ENCODE measurements at places on chromosomes 6 and 20. TPM values are rescaled to one million over a fixed set of nuclear protein-coding genes. Genes with fewer than 3 reads are reported as not detected.

- DNase-seq, result no peak
Measured at GRCh38 chr6:41939848-41940758, 1.5 kb downstream of the CCND3 start.

DNA sequence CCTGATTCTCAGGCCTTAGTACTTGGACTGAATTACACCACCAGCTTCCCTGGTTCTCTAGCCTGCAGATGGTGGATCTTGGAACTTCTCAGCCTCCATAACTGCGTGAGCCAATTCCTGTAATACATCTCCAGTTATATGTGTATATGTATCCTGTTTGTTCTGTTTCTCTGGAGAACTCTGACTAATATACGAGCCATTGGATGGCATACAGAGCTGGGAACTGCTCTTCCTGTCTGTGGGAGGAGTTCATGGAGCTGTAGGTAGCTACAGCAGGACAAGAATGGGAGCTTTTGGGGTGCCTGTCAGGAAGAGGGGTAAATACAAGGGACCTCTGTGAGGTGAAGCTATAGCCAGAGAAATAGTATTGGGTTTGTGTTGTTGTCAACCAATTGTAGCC lies 41.2 kb downstream of the TMEM14A start:
- DNase-seq, result no peak

- DNase-seq, result no peak
Measured at GRCh38 chr6:36414481-36414880, 27.0 kb upstream of the ETV7 start.

GRCh38 chr6:156613996-156614395 lies 163.2 kb upstream of the ARID1B start:
- no peak for DNase-seq

DNA sequence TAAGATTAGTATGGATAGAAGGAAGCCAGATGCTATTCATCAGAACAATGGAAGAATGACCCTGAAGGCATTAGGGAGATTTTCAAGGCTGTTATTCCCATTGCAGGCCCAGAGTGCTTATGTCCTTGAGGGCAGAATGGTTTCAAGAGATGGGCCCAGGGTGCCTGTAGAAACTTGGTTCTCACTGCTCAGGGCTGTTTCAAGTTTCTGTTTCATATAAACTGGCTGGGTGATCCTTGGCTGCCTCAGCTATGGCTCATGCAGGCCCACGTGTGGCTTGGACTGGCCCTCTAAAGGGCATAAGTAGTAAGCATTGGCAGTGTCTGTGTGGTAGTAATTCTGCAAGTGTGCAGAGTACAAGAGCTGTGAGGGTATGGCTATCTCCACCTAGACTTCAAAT lies 540.9 kb upstream of the MAN1A1 start:
- no peak for DNase-seq

DNA sequence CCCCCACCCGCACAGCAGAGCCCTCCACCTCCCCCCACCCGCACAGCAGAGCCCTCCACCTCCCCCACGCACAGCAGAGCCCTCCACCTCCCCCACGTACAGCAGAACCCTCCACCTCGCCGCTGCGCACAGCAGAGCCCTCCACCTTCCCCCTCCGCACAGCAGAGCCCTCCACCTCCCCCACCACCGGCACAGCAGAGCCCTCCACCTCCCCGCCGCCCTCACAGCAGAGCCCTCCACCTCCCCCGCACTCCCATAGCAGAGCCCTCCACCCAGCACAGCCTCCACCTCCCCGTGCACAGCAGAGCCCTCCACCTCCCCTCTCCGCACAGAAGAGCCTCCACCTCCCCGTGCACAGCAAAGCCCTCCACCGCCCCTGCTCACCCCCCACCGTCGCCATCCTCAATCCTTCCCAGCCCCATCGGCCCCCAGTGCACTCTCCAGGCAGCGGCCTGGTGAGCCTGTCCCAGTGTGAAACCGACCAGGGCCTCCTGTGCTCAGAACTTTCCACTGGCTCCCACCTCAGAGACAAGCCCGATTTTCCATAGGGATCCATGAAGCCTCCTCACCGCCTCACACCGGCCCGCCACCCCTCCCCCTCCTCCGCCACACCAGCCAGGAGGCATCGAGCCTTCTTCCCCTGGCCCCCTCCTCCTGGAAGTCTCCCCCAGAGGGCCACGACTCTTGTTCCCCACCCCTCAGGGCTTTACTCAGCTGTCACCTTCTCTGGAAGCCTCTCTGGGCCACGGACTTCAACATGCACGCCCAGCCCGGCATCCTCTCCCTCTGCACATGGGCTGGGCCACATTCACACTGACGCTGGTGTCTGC lies 347.1 kb downstream of the ZFAND3 start:
- no peak for DNase-seq

- DNase-seq, result no peak
Measured at GRCh38 chr20:4187147-4187546, 171.8 kb upstream of the RNF24 start.

DNA sequence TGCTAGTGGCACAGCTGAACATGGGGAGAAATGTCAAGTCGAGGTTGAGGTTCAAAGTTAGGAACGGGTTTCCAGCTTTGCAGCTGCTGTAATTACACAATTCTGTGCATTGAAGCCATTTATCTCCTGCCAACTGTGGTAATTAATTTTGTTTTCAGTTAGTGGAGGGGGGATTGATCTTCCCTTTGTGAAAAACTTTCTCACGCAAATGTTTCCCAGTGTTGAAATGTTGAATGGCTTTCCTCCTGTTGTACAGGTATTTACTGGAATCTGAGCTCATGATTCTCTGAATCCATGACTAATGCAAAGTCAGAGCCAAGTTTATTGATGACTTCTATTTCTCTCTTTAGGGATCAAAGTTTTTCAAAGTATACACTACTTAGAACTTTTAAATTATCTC lies 198.4 kb upstream of the SLC35B3 start:
- DNase-seq, result no peak

GRCh38 chr6:119310486-119311036 lies 39.0 kb downstream of the MAN1A1 start:
- DNase-seq, result no peak

- DNase-seq, result no peak
Measured at GRCh38 chr6:159892053-159892452, 1.3 kb downstream of the MAS1 start.

DNA sequence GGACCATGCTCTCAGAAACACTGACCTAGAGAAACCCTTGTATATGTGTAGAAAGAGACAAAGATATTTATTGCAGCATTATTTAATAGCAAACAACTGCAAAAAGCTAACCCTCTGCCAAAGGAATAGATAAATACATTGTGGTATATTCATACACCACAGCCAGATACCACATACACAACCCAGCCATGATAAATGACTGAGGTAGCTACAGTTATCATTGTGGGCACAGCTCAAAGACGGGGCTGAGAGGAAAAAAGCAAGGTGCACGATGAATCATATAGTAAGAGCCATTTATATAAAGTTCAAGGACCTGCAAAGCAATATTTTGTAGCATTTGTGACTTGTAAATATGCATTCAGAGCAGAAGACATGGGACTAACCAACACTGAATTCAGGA lies 30.8 kb downstream of the RSPO4 start:
- no peak for DNase-seq

- no peak for DNase-seq
Measured at GRCh38 chr20:9137001-9137400, 68.1 kb downstream of the PLCB4 start.

DNA sequence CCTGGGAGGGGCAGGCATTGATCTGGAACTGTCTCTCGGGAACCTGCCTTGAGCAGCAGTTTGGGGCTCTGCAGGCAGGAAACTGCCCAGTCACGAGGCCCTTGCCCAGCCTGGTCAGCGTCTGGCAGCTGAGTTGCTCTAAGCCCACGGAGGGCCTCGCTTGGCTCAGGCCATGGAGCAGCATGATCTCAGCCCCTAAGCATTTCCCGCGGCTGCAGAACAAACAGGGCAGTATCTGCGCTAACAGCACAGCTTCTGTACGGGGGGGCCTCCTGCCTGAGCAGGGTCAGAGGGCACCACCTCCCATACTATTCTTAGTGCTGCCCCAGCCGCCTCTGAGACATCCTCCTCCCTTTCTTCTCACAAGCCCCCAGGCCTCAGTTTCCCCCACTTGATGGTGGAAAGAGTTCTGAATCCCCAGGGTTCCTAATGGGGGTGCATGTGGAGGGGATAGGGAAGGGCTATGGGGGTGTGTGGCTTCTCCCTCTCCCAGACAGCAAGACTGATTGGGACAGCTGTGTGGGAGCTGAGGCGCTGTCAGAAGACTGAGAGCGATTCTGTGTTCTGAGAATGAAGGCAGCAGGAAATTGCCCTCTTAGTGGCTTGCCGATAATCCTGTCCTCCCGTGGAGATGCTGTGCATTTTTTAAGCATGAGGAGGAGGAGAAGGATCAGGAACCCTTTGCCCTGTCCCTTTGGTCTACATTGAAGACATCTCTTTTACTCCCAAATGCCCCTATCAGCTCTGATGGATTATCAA lies 46.4 kb downstream of the MOCS1 start:
- peak; percentile 93 for DNase-seq

GRCh38 chr20:36378686-36379085 lies 72.5 kb downstream of the DLGAP4 start:
- DNase-seq, result no peak

DNA sequence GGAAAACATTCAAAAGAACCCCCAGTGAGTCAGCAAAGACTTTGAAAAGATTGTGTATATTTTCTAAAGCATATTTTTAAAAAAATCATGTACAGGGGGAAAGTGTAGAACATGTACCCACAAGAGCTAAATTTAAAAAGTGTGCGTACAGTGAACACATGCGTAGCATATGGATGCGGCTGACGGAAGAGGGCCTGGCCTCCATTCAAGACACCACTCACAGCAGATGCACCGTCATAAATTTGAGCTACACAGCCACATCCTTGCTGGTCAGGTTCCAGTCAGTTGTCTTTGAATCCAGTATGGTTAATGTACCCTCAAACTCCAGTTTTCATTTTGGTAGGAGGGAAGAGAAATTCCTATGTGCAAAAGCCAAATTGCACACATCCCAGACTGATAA lies 54.3 kb upstream of the SPACA1 start:
- DNase-seq, result peak; percentile 56

DNA sequence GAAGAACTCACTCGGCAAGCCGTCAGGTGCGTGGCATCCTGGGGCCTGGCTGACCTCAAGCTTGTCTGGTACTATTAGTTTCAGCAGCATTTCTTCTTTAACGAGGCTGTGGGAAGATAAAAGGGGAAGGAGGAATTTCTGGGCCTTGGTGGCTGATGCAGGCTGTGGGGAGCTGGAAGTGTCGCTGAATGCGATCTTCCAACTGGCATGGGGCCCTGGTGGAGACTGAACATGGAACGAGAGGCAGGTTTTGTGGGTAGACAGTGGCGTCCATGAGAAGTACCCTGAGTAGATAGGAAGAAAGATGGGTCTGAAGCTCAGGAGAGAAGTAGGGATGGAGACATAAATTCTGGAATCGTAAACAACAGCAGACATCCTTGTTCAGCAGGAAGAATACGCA lies 23.9 kb downstream of the ERMARD start:
- no peak for DNase-seq

Gene SIRPA
- 15.7 TPM for total RNA-seq

Gene NRSN1
- 0.51 TPM for total RNA-seq

Gene ROMO1
- 96.8 TPM for total RNA-seq

Gene CALHM5
- 1.9 TPM for total RNA-seq

Gene VSTM2L
- 0.82 TPM for total RNA-seq

Gene CFB
- total RNA-seq, result 7.1 TPM
